ENCODE measurements at places on chromosomes 5 and 9.

- no peak for DNase-seq
These were observed 62.9 kb upstream of the BARX1 start for GRCh38 chr9:94017939-94018531.

DNA sequence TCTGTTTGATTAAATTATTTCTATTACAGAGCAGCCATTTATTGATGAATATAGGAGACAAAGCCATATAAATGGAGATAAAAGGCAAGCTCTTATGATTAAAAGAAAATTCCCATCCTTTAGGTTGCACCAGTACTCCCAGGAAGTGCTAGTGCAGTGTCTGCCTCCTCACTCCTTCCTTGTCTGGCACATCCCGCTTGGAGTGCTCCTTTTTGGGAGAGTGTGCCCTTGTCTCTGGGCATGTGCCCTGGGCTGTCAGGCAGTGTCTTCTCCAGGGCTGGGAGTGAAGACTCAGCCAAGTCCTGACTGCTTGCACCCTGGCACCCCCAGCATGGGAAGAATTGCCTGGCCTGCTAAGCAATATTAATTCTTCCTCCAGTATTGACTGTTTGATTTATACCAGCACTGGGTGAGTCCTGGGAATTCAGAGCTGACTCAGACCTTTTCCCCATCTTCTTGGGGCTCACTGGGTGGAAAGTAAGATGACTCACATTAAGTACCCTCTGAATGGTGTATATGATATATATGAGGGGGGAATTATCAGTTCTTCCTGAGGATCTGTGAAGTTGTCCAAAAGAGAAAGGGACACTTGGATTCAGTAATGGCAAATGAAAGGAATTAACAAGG lies 62.1 kb downstream of the ZSWIM6 start:
- DNase-seq, result no peak

DNA sequence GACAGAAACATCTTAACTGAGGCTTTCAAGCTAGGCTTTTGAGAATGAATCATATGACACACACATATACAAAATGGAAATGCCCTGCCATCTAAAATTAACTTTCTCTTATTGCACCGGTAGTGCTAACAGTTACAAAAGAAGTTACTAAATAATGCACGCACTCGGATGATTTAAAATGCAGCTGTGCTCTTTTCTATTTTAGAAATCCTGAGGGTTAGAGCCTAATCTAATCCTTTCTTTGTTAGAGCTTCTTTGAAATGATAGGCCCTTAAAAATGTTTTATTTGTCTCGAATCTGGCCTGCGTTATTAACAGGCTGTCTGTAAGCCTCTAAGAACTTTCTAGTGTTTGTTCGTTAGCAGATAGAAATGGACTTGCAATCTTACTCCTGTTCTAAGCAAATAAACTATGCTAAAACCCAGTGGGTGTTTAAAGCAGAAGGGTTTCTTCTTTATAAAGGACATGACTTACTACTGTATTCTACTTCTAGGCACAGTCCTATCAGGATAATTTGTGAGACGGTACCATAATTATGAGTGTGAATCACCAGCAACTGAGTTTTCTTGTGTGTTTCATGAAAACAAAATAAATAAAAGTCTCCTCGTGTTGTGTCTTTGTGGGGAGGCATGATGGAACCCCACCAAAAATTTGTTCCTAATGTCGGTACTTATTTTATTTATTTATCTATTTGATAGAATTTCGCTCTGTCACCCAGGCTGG lies 69.2 kb upstream of the MYO10 start:
- no peak for DNase-seq

GRCh38 chr9:113940077-113940476 lies 64.0 kb downstream of the ZNF618 start:
- DNase-seq, result no peak

DNA sequence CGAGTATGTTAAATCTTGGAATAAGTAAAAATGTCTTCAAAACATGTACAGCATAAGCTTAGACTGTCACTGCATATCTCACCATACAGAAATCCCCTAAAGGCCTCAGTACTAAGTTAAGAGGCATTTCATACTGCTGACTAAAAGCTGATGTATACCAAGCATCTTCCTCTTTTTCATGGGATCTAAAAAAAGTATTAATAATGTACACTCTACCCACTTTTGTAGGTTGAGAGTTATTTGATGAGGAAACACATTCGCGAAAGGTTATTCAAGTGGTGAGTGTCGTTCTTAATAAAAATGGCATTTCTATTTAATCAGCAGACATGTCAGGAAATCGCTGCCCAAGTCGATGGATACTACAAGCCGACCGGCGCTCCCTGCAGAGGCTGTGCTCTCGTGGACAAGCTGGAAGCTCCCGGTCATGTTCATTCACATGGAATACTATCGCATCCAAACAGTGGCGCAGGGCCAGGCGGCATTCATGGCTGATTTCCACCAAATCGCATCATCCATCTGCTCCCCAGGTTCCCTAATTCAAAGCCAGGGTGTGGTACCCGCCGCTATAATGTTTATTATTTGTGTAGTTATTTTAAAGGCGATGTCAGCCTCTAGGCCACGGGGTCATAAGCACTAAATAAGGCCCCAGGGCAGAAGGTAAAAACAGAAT lies 724 bp downstream of the SGTB start:
- DNase-seq, result peak; percentile 8

- DNase-seq, result no peak
These were observed 11.6 kb downstream of the FANCC start for GRCh38 chr9:95305770-95306492.

- no peak for DNase-seq
These were observed 40.9 kb upstream of the SARDH start for GRCh38 chr9:133779081-133779480.

- no peak for DNase-seq
These were observed 107.3 kb downstream of the AP3B1 start for GRCh38 chr5:78187172-78187571.

DNA sequence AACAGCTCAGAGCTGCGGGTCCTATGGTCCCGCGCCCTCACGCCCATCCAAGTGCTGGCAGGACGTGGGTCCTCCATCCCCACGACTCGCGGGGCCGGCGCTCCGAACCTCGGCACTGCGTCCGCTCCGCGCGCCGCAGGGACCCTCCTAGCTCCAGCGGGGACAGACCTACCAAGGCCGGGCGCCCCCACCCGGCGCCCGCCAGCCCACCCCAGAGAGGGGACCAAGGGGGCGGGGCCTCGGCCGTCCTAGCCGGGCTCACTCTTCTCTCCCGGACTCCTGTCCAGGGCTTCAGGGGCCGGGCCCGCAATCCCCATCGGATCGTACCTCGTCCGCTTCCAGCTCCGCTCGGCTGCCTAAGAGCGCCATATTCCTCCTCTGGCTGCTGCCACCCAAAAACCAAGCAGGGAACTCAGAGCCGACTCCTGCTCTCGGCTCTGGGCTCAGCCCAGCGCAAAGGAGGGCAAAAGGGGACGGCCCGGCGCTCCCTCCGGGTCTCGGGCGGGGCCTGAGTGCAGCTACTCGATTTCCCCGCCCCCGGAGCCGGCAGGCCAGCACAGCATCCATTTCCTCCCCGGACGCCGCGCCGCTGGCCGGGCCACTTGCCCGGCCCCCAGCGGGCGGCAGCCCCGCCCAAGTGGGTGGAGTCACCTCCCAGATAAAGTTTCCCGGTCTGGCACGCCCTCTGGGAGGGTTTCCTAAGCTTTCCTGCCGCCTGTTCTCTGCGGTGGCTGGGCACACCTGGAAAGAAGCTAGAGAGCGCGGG lies at the start of gene TTC39B:
Gene TTC39B (minus strand): TSS at position 460 of the 766 bp plus-strand sequence. CDS start 91 bp downstream, at position 369.
- DNase-seq, result peak; percentile 74

DNA sequence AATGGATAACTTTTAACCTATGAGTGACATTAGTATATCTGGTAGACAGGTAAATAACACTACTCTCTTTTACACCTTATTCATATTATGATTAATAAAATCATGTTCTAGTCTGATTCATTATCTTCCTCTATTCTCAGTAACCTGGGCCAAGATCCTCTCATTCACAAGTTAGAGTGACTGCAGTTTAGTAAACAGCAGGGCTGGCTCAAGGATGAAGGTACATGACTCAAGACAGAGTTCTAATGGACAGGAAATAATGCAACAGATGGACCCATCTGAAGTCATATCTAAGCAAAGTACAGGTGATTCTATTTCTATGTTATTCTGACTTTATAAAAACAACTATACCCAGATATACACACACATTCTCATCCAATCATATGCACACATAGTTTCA lies 582.5 kb upstream of the CDH18 start:
- DNase-seq, result no peak

- no peak for DNase-seq
These were observed 189.7 kb downstream of the PALM2AKAP2 start for GRCh38 chr9:109969573-109970237.

DNA sequence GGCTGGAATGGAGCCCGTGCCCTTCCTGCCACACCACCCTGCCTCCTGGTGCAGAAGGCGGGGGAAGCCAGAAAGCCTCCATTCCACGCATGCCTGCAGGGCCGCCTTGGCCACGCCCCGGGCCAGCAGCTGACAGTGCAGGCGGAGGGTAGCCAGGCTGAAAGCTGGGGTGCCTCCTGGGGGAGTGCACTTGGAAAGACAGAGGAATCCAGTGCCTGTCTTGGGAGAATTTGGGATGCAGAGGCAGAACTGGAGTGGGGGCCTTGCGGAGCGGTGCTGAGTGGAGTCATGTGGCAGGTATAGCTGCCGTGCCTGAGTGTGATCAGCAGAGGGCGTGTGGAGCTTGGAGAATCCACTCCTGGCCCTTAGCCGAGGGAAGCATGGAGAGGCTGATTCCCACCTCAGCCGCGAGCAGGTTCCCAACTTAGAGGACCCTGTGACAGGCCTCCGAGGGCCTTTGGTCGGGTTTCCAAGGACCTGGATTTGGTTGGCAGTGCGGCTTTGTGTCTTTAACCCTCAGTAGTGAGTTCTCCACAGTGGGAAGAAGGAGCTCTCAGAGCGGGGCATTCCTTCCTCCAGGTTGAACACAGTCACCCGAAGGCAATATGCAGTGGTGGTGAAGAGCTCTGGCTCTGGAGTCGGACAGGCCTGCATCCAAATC lies 9.1 kb upstream of the URM1 start:
- DNase-seq, result peak; percentile 84

- DNase-seq, result no peak
These were observed 15.1 kb upstream of the PHF19 start for GRCh38 chr9:120891884-120892747.

DNA sequence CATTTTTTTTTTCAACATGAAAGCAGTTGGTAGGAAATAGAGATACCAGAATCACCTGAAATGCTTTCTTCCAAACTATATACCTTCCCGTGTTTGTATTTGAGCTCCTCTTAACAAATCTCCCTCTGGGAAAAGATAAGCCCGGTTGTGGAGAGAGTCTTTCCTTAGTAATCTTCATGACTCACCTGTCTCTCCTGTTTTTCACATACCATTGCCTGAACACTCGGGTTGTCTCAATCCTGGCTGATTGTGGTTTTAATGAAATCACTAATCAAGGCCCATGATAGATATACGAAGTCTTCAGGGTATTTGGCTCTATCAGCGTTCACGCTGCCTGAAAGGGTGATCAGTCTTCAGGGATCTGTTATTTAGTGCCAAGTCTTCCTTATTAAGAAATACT lies 136.7 kb downstream of the MAN2A1 start:
- DNase-seq, result no peak

DNA sequence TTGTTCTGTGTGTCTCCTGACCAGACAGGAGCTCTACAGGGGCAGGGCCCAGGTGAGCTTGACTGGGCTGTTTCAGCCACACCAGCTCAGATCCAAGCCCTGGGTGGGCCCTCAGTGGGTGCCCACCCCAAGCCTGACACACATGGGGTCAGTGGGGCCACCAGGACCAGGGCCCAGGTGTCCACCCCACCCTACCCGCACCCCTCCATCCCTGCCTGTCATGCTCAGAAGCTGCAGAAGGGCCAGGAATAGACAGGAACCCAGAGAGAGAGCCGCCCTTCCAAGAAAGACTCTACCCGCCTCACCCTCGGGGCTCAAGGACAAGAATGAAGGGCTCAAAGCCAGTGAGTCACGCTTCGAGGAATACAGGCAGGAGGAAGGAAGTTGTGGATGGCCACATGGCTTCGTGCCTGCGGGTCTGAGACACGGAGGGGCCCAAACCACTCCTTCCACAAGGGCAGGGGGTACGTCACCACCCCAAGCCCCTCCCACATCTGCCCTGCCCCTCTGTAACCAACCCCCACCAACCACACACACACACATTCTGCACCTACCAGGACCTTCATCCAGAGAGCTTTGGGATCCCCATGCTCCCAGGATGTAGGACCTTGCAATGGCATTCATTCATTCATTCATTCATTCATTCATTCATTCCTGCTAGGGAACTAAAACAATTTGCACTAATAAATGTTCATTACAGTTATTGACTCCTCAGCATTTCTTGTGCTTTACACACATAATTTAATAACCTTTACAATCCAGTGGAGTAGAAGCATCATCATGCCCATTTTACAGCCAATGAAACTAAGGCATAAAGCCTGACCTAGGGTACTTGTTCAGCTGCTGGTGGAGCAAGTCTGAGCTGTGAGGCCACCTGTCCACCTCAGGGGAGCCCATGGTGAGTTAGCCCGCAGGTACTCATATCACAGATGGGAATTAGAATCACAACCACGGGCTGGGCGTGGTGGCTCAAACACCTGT lies 55.9 kb upstream of the STXBP1 start:
- no peak for DNase-seq

GRCh38 chr5:173742432-173742816 lies 126.0 kb upstream of the BOD1 start:
- DNase-seq, result no peak

DNA sequence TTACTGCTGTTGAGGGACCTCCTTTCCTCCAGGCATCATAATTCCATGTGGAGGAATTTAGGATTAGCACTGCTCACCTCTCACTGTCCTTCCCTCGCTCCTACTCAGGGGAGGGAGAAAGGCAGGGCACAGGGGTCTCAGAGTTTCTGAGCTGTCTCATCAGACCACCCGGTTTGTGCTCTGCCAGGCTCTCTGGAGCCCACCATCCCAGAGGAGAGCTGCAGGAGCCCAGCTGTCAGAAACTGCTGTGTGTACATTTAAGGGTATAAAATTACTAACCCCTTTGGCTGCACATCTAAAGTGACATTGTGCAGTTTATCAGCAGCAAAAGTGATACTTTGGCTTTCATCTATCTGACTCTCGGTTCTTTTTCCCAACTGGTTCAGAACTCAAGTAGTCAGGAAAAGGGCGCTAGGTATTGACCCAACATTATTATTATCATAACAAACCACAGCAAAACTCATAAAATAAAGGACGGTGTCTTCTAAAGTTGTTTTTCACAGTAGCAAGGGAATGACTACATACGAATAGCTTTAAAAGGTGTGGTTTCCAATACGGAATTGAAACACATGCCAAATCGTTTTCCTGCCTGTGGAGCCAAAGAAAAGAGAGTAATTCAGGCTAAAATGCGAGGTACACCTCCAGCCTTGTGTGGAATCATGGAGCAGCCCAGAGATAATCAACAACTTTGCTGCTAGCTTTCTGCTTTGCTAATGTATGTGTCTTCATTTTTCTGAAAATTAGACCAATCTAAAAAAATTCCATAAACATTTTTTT lies 348.1 kb downstream of the TMEM167A start:
- no peak for DNase-seq

- no peak for DNase-seq
These were observed 17.4 kb downstream of the CDC42SE2 start for GRCh38 chr5:131281133-131281867.

DNA sequence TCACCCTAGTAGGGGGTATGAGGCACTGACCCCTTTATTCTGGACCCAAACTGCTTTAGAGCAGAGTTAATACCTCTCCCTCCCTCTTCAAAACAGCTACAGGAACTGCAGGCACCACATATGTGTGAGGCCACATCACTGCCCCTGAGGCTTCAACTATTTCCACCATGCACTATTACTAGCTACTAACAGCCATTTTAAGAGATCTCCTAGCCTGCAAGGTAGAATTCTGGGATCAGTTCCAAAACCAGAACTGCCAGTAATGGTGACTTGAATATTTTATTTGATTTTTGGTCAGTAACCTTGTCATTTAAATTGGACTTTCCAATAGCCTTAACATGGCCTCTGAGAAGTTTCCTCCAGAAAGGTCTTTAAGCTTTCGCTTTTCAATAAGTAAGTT lies 55.3 kb upstream of the FSD1L start:
- DNase-seq, result no peak

Measured in amygdala (tissue), 56 donors.